ENCODE measurements at places on chromosomes 12 and 14.

DNA sequence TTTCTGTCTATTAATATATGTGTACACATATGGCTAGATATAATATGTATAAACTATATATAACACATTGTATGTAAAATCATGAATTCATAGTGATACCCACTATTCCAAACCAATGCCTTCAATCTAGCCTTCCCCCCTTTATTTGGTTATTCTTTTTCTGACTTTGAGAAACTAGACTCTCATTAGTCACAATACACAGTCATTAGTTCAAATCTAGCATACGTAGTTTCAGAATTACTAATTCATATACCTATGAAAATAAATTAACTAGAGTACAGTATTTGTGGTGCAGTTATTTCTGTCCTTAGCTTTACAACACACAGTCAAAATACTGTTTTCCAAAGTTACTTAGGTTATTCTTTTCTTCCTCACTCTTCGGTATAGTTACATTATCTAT, 268.2 kb downstream of the DPF3 start:
- no peak for DNase-seq

- no peak for DNase-seq
These were observed 187.4 kb upstream of the SLC16A7 start for GRCh38 chr12:59408431-59408830.

DNA sequence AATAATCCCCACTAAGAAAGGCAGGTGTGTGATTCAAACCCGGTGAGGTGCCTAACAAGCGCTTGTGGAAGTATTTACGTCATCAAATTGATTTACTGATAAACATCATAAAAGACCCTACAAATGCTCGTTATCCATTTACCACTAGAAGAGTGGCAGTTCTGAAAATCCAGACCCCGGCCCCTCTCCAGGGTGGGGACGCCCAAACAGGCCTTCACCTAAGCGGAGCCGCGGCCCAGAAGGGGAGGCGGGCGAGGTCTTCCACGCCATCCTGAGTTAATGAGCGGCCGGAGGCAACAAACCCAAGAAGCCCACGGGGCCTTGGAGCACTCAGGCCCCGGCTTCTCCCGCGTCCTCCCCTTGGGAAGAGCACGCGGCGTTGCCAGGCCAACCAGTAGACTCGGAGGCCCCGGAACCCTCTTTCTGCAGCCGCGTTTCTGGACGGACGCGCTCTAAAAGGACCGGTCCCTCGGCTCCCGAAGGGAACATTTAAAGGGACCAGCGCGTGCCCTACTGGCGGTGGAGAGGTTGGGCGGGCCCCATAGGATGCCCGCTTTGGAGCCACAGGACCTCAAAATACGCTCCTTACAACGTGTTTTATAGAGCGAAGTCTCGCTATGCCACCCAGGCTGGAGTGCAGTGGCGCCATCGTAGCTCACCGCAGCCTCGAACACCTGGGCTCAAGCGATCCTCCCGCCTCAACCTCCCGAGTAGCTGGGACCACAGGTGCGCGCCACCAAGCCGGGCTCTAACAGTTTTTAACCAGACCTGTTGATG, 3.5 kb downstream of the PTPN21 start:
- DNase-seq = peak; percentile 78

DNA sequence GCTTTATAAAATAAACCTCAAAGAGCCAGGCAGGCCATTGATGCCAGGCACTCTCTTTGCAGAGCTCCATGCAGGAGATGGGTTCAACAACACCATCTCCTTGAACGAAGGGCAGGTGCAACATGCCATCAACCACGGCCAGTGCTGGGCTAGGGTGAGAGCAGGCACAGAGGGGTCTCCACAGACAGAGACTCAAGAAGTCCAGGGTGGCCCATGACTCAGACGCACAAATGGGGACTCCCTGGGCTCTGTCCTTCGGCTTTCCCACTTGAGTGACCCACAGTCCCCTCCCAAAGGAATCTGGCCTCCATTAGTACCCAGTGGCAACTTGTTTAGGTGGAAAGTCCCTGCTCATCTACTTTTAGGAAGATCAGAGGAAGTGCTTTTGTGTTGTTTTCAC, 124.4 kb upstream of the PZP start:
- no peak for DNase-seq

DNA sequence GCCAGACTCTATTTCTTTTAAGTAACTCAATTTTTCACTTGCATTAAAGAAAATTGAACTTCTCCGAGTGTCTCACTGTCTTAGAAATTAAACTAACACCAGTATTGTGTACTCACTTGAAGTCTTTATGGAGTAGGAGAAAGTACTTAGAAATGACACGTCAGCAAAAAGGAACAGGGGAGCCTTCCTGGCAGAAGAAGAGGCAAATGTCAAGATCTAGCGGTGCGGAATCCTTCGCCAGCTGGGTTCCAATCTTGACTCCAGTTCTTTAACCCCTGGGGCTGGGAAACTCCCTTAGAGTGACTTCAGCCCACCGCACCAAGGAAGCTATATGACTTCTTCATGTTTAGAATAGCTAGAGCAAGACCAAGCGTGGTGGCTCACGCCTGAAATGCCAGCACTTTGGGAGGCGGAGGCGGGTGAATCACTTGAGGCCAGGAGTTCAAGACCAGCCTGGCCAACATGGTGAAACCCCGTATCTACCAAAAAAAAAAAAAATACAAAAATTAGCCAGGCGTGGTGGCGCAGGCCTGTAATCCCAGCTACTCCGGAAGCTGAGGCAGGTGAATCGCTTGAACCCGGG, 34.4 kb downstream of the WBP11 start:
- peak; percentile 11 for DNase-seq

Measured in C1 segment of cervical spinal cord (tissue), 14 donors.